ENCODE measurements at places on chromosomes 3 and 15. TPM values are rescaled to one million over a fixed set of nuclear protein-coding genes. Genes with fewer than 3 reads are reported as not detected.
A peak's percentile ranks its signal among the peaks of the same experiment; 100 is the strongest.

PRSS50 gene
- not detected for total RNA-seq

- DNase-seq = no peak
Observed at GRCh38 chr15:89187301-89187985, 33.9 kb downstream of the RLBP1 start.

GRCh38 chr15:69484837-69485236 lies 32.2 kb downstream of the RPLP1 start:
- DNase-seq = no peak

HRG gene
- not detected for total RNA-seq

SOX14 gene
- total RNA-seq = not detected

DNA sequence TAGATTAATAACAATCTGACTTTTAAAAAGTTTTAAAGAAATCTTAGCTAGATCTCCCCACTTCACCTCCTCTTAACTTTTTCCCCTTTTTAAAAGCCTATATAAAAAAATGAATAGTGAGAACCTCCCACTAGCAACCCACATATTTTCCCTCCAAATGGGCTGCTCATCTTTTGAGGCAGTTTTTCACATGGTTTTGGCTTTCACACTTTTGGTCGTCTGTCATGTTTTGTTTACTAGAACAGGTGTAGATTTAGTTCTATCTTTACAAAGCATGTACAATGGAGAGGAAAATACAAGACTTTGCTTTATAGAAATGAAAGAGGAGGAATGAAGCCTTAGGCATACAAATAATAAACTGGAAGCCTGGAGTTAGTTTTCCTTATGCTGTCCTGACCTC lies 126.7 kb upstream of the EOMES start:
- no peak for DNase-seq

GRCh38 chr3:174907628-174908407 lies 48.7 kb downstream of the NAALADL2 start:
- DNase-seq = no peak

SAMD7 gene
- not detected for total RNA-seq

- DNase-seq = no peak
Observed at GRCh38 chr3:90026406-90026805, 919.0 kb downstream of the EPHA3 start.

HAPLN3 gene
- total RNA-seq = 6.6 TPM

DNA sequence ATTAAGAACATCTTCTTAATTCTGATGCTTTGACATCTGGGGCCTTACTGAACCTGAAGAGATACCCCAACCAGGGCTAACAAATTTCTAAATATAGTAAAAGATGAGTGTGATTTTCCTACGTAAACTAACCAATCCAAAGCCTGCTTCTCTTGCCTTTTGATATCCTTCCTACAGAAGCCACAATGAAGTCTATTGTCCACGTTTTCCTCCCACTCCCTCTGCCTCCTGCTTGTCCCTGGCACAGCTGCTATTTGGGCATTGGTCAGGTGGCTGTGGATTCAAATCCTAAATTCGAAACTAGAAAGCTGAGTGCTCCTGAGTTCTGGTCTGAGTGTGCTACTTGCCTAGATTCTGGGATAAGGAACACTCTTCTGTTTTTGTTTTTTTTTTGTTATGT lies 17.4 kb upstream of the MKRN3 start:
- no peak for DNase-seq

- DNase-seq = no peak
Observed at GRCh38 chr3:43909149-43909548, 218.4 kb downstream of the ABHD5 start.

GRCh38 chr15:80503319-80503952 lies 99.3 kb downstream of the ARNT2 start:
- no peak for DNase-seq

- DNase-seq = no peak
Observed at GRCh38 chr15:65087873-65088642, 11.5 kb downstream of the KBTBD13 start.

CP gene
- not detected for total RNA-seq

GRCh38 chr15:44300572-44300971 lies 12.1 kb downstream of the GOLM2 start:
- DNase-seq = no peak

CCR8 gene
- total RNA-seq = not detected

DNA sequence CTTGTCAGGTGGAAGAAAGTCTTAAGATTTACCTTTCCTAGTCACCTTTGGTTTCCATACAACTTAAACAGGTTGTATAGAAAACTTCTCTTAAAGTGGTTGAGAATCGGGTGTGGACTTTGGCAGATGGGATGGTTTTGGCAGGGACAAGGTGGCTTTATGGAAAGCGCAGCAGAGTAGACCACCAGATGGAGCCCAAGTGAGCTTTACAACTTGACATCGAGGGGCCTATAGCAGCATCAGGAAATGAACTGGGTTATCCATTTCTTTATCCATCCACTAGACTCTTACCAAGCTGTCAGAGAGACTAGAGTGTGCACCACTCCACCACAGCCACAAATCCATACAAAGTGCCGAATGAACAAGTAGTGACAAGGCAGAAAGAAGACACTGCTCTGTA lies 85.3 kb upstream of the MBNL1 start:
- DNase-seq = peak; percentile 49

- DNase-seq = no peak
Observed at GRCh38 chr3:50164481-50164880, 9.4 kb downstream of the SEMA3F start.

GRCh38 chr3:56988458-56989168 lies 71.9 kb upstream of the SPATA12 start:
- DNase-seq = peak; percentile 71

GRCh38 chr3:33385423-33385822 lies 54.8 kb downstream of the UBP1 start:
- no peak for DNase-seq

GRCh38 chr3:4398120-4398940 lies 68.7 kb downstream of the SUMF1 start:
- no peak for DNase-seq

FBXL2 gene
- total RNA-seq = 2.6 TPM

UROC1 gene
- not detected for total RNA-seq

EXOG gene
- 12.6 TPM for total RNA-seq

DNA sequence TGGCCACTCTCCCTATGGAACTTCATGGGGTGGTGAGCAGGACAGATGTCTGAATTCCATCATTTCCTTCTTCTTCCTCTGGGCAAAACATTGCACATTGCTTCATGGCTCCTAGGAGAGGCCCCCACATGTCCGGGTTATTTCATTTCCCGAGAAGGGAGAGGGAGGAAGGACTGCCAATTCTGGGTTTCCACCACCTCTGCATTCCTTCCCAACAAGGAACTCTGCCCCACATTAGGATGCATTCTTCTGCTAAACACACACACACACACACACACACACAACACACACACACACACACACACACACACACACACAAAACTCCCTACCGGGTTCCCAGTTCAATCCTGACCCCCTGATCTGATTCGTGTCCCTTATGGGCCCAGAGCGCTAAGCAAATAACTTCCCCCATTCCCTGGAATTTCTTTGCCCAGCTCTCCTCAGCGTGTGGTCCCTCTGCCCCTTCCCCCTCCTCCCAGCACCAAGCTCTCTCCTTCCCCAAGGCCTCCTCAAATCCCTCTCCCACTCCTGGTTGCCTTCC lies 1.9 kb downstream of the RHO start:
- no peak for DNase-seq

SPATA12 gene
- total RNA-seq = 0.34 TPM

GABRR3 gene
- not detected for total RNA-seq

DNA sequence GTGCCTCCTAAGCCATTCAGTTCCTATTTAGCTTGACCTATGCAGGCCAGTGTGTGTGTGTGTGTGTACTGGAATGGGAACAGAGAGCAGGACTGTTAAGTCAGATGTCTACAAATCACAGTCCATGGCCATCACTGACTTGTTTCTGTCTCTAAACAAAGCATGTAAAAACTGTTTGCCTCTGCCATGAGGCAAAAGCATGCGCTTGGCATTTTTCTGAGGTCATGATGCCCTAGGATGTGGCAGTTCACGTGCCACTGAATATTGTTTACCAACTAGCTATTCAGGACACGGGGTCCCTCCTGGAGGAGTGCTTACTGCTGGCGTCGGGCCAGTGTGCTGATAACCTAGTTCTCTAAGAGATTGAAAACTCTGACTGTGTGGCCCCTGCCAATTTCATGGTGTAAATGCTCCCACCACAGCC lies 8.2 kb upstream of the ATP13A3 start:
- no peak for DNase-seq

GRCh38 chr15:41950127-41950483 lies 22.3 kb downstream of the EHD4 start:
- DNase-seq = no peak

DNA sequence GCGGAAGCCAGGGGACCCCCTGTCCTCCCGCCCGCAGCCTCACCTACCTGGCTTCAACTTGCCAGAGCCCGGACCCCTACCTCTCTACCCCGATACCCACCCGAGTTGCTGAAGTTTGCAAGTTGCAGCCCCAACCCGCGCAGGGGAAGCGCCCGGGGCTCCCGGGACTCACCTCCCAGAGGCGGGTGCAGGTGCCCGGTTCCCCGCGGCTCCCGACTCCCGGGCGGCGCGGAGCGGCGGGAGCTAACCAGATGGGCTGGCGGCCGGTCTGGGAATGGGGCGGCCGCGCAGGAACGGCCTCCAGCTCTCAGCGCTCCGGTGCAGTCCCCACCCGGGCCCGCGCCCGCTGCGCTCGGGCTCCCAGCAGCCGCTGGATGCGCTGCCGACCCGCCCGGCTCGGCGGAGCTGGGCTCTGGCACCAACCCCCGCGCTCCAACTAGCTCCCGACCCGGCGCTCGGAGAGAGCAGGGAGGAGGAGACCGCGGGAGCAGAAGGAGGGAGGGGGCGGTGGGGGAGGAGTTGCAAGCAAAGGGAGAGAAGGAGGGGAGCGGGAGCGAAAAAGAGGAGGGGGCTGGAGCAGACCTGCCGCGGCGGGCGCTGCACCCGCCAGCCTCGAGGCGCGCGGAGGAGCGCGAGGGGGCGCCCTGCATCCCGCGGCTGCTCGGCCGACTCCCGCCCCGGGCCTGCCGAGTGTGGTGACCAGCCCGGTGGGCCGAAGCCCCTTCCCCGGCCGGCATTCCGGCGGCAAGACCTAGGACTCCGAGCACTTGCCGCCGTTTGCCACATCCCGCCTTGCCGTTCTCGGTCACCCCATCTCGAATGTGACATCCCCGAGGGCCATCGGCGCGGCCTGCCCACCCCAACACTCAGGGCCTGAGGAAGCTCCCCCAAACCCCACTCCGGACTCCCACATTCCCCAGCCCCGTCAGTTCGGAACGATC lies at the start of gene SEMA5B:
Gene SEMA5B, minus strand, starts transcription at position 472 of the 941 bp plus-strand sequence. CDS start 66,500 bp downstream, outside the sequence.
- DNase-seq = peak; percentile 47

- DNase-seq = no peak
Observed at GRCh38 chr3:98777801-98778220, 14.7 kb downstream of the ST3GAL6 start.

- DNase-seq = no peak
Observed at GRCh38 chr3:149251186-149251585, 29.6 kb upstream of the CP start.

GP5 gene
- not detected for total RNA-seq

DNA sequence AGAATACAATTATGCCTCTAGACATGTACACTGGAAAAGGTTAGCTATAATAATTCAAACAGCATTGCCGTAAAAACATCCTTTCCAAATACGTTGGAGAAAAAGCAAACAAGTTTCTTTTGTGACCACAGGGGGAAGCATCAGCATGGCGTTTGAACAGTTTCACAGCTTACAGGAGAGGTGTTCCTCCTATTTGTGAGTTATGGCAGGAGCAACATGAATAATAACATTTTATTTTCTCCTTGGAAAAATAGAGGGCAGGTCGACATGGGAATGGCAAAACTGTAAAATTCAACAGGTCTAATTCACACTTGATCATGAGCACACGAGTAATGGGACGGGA lies 39.7 kb upstream of the GADL1 start:
- peak; percentile 9 for DNase-seq

MYRIP gene
- total RNA-seq = not detected

- no peak for DNase-seq
Observed at GRCh38 chr3:138331143-138331894, 1.7 kb upstream of the NME9 start.

GRCh38 chr3:121995161-121996137 lies 26.6 kb downstream of the ILDR1 start:
- peak; percentile 86 for DNase-seq

DNA sequence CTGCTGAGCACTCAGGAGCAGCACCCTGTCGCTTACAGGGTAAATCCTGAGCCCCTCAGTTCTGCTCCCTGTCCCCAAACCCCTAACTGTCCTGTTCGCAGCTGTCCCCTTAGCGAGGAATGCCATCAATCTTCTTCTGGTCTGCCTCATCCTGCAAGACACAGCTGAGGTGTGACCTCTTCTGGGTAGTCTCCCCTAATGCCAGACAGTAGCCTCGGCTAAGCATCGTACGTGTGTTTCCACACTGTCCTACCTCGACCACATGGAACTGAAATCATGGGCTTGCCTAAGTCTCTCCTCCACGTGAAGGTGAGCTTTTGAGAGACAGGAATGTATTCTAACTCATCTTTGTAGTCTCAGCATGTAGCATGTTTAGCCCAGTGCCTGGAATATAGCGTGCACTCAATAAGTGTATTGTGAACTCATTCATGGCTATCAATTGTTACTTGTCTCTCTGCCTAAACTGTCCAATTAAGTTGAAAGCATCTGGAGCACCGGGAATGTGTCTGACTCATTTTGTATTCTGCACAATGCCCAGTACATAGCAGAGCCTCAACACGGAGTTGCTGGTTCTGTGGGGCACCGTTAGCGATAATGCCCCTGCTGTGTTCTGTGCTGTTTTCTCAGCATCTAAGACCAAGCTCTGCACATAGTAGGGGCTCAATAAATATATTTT lies 90.2 kb downstream of the HES1 start:
- no peak for DNase-seq

DNA sequence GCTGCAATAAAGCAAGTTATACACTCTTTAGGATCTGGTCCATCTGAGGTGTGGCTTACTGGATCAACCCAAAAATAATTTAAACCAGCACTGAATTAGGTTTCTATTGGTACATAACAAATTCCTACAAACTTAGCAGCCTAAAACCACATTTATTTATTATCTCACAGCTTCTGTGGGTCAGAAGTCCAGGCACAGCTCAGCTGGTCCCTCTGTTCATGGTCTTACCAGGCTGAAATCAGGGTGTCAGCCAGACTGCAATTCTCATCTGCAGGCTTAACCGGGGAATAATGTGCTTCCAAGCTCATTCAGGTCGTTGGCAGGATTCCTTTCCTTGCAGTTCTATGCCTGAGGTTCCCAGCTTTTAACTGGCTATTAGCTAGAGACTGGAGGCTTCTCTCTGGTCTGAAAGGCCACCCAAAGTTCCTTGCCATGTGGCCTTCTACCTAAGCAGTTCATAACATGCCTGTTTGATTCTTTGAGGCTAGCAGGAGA lies 477.4 kb upstream of the WNT5A start:
- no peak for DNase-seq

- DNase-seq = no peak
Observed at GRCh38 chr3:79960594-79960993, 192.8 kb upstream of the ROBO1 start.
